Fibroblast of lung (primary cell): ENCODE measurements at places on chromosomes 5 and 9. TPM values are rescaled to one million over a fixed set of nuclear protein-coding genes. Genes with fewer than 3 reads are reported as not detected.

DNA sequence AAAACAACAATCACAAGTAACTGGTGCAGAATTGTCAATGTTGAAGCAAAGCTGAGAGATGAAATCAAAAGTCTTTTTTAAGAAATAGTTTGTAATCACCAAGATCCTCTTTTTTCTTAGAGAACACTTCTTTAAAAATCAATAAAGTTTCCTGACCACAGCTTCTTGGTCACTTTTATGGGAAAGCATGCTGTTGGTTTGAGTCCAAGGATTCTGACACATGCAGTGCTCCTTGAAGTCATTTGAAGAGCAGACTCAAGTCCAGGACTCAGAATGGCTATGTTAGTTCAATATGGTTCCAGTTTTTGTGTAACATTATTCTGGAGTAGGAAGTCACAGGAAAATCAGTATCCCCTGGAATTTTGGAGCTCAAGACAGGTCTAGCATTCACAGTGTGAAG, 480.6 kb downstream of the NR2F1-AS1 start:
- no peaks in the 10 kb centered on the region for H3K27me3 ChIP-seq
- DNase-seq: peak; percentile 51
- H3K4me1 ChIP-seq: no peaks in the 10 kb centered on the region

- DNase-seq: no peak
- H3K36me3 ChIP-seq: no peaks in the 10 kb centered on the region
- H3K27me3 ChIP-seq: no peaks in the 10 kb centered on the region
These were observed 452.7 kb upstream of the CDH9 start for GRCh38 chr5:27491047-27491446.

KCNV2 gene
- not detected in 2 replicates for total RNA-seq

DNA sequence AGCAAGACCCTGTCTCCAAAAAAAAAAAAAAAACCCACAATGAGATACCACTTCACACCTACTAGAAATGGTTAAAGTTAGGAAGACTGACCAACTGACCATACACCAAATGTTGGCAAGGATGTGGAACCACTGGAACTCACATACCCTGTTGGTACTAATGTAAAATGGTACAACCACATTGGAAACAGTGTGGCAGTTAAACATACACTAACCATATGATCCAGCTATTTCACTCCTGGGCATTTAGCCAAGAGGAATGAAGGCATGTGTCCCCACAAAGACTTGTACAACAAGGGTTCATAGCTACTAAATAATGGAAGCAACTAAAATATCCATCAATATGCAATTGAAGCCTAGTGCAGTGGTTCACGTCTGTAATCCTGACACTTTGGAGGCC, 21.3 kb downstream of the NAIF1 start:
- H3K36me3 ChIP-seq: no peaks in the 10 kb centered on the region
- peaks cover 2% of the 10 kb centered on the region for H3K27me3 ChIP-seq
- no peak overlapping the region for H3K4me3 ChIP-seq
- H3K27ac ChIP-seq: no peak overlapping the region
- DNase-seq: no peak

- H3K27me3 ChIP-seq: peaks cover 2% of the 10 kb centered on the region
- no peak overlapping the region for H3K27ac ChIP-seq
- DNase-seq: no peak
- H3K36me3 ChIP-seq: no peaks in the 10 kb centered on the region
- no peak overlapping the region for H3K4me3 ChIP-seq
- no peaks in the 10 kb centered on the region for H3K4me1 ChIP-seq
These were observed 70.0 kb downstream of the F2RL2 start for GRCh38 chr5:76553251-76553650.

GRCh38 chr9:105502276-105502675, 54.4 kb downstream of the FSD1L start:
- H3K27me3 ChIP-seq: no peaks in the 10 kb centered on the region
- H3K36me3 ChIP-seq: peaks cover 1% of the 10 kb centered on the region
- no peak overlapping the region for H3K27ac ChIP-seq
- H3K4me3 ChIP-seq: no peak overlapping the region
